ENCODE measurements at places on chromosomes 7 and 10. TPM values are rescaled to one million over a fixed set of nuclear protein-coding genes. Genes with fewer than 3 reads are reported as not detected.
A peak's percentile ranks its signal among the peaks of the same experiment; 100 is the strongest.

Gene CYP3A5
- not detected for total RNA-seq

Gene SKAP2
- 8.5 TPM for total RNA-seq

Gene EGR2
- 2.2 TPM for total RNA-seq

- no peaks in the 10 kb centered on the region for H3K27me3 ChIP-seq
- DNase-seq: no peak
- no peaks in the 10 kb centered on the region for H3K36me3 ChIP-seq
- H3K4me1 ChIP-seq: no peaks in the 10 kb centered on the region
- H3K4me3 ChIP-seq: no peak overlapping the region
These were observed 267.7 kb downstream of the TNS3 start for GRCh38 chr7:47314248-47314647.

DNA sequence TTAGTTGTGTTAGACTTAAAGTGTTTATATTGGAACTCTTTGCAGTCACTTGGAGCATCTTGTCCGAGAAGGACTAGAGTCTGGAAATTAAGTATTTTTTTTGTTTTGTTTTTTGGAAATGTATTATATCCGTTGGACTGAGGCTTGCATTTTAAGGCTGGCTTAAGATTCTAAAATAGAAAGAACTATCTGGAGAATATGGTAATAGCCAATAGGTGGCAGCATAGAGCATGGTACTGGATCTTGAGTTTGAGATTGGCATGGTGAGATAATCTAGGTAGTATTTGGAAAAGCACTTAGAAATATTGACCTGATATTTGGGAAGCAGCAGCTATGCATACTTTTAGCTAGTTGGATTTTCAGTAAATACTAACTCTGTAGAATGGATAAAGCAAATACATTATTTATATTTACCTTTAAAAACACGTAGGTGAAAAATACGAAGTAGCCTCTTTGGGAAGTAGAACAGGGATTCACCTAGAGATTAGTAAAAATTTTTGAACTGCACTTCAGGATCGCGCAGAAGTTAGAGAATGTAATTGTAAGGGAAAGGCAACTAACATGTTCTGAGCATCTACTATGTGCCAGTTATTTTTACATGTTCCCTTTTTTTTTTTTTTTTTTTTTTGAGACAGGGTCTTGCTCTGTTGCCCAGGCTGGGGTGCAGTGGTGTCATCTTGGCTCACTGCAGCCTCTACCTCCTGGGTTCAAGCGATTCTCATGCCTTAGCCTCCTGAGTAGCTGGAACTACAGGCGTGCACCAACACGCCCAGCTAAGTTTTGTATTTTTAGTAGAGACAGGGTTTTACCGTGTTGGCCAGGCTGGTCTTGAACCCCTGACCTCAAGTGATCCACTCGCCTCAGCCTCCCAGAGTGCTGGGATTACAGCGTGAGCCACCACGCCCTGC, 78.6 kb downstream of the LCOR start:
- no peak overlapping the region for H3K4me3 ChIP-seq
- H3K36me3 ChIP-seq: no peaks in the 10 kb centered on the region
- H3K4me1 ChIP-seq: peaks cover 5% of the 10 kb centered on the region
- peak; percentile 21 for DNase-seq
- no peaks in the 10 kb centered on the region for H3K27me3 ChIP-seq
- H3K27ac ChIP-seq: no peak overlapping the region

DNA sequence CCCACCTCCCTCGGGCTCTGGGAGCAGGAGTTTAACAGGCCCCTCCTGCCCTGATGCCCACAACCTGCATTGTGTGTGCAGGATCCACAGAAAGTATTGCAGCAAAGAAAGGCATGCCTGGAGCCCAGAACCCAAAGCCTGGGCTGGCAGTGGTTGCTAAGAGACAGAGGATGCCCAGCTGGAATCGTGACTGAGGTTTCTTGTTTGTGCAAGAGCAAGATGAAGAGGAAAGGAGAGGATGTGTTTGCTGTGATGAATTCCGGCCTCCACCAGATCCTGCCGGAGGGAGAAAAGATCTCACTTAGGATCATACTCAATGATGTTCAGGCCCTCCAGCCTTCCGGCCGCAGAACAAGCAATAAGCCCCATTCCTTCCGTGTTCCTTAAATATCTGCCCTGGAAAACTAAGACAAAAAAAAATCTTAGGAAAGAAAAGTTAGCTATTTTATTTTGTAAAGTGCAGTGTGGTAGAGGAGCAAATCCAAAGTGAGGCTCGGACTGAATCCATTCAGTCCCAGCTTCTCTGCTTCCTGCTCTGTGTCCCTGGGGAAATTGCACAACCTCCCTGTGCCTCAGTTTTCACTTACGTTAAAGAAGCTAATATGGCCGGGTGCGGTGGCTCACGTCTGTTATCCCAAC, 57.1 kb downstream of the SLIT1 start:
- no peaks in the 10 kb centered on the region for H3K4me1 ChIP-seq

- no peak overlapping the region for H3K4me3 ChIP-seq
- no peak overlapping the region for H3K27ac ChIP-seq
- H3K36me3 ChIP-seq: no peaks in the 10 kb centered on the region
These were observed 24.1 kb upstream of the NRCAM start for GRCh38 chr7:108480311-108480710.

- peaks cover 8% of the 10 kb centered on the region for H3K4me1 ChIP-seq
- no peak overlapping the region for H3K4me3 ChIP-seq
- H3K27ac ChIP-seq: no peak overlapping the region
- H3K36me3 ChIP-seq: no peaks in the 10 kb centered on the region
- peaks cover 43% of the 10 kb centered on the region for H3K27me3 ChIP-seq
These were observed 3.8 kb upstream of the CELF2 start for GRCh38 chr10:11013836-11014235.

DNA sequence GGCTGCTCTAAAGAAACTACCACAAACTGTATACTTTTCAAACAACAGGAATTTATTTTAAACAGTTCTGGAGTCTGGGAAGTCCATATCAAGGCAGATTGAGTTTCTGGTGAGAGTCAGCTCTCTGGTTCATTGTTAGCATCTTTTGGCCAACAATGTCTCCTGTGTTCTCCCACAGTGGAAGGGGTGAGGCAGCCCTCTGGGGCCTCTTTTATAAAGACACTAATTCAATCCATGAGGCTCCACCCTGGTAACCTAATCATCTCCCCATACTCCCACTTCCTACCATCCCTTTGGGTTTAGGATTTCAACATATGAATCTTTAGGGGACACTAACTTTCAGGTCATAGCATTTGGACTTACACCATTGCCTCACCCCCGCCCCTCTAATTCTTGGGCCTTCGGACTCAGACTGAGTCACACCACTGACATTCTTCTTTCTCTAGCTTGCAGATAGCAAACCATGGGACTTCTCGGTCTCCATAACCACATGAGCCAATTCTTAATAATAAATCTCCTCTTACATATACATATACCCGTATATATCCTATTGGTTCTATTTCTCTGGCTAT, 64.3 kb upstream of the ANTXRL start:
- no peak overlapping the region for H3K27ac ChIP-seq
- no peak overlapping the region for H3K4me3 ChIP-seq
- no peak for DNase-seq
- H3K36me3 ChIP-seq: peaks cover 13% of the 10 kb centered on the region
- no peaks in the 10 kb centered on the region for H3K4me1 ChIP-seq
